Cardiac fibroblast (primary cell): ENCODE measurements at places on chromosomes 13 and 19.

GRCh38 chr13:33204130-33204927, 81.2 kb downstream of the STARD13 start:
- DNase-seq: peak; percentile 94

- no peak for DNase-seq
Observed at GRCh38 chr13:74171641-74172040, 37.4 kb upstream of the KLF12 start.

GRCh38 chr13:30997697-30998096, 65.2 kb downstream of the TEX26 start:
- DNase-seq: no peak

DNA sequence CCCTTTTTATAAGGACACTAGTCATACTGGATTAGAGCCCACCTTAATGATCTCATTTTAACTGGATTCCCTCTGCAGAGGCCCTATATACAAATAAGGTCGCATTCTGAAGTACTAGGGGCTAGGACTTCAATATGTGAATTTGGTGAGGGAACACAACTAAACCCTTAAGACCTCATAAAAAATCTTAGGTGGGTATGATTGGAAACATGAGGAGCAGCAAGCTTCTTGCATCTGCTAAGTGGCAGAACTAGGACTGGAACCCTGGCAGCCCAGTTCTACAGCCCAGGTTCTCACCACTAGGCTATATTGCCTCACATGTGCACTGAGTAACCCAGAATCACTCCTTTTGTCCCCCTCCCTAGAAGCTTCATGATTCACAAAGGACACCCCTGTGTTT, 17.1 kb upstream of the GRWD1 start:
- DNase-seq: no peak

- no peak for DNase-seq
Observed at GRCh38 chr13:94318418-94318817, 161.1 kb downstream of the DCT start.

- no peak for DNase-seq
Observed at GRCh38 chr13:46797501-46798237, 708 bp upstream of the ESD start.

GRCh38 chr13:75102001-75102716, 379.8 kb downstream of the TBC1D4 start:
- DNase-seq: no peak

- DNase-seq: no peak
Observed at GRCh38 chr13:103350147-103350546, 283.9 kb upstream of the SLC10A2 start.

DNA sequence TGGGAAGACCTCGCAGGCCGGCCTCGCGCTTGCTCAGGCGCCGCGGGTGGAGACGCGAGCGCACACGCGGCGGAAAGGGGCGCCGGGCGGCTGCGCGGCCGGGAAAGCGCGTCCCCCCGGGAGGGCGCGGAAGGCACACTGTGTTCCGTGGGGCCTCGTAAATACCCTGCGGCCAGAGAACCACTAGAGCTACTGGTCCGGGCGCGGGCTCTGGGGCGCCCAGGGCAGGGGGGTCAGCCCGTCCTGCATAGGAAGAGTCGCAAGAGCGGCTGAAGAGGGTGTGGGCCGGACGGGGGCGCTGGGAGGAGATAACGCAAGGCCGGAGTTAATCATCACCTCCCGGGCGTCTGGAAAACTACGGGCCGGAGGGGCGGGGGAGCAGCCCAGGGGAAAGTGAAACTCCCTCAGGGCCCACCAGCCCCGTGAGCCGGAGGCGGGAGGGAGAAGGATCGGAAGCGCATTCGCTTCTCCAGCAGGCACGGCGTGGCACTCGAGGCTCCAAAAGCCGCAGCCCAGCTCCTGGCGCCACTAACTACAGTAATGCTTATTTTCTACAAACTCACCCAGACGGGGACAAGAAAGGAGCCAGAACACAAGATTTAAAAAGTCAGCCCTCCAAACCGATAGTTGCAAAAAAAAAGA, 1.1 kb upstream of the WBP4 start:
- peak; percentile 92 for DNase-seq

- DNase-seq: no peak
Observed at GRCh38 chr13:40931719-40932118, 87.4 kb downstream of the ELF1 start.

DNA sequence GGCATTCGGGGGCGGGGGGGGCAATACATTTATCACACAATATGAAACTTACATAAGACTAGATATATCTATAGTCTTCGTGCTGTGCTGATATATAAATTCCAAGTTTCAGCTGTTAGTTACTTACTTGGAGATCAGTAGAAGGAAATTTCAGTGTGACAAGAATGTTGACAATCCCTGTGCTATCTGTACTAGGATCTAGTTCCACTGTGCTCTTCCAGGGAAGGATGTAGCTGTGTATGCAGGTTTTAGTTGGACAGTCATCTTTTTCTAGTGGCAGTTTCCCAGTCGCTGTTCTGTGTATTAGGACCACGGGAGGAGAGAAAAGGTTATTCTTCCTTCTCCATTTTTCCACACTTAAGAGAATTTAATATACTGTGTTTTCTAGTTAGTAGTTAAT, 3.2 kb upstream of the TRIM13 start:
- no peak for DNase-seq

- DNase-seq: no peak
Observed at GRCh38 chr13:86922936-86923335, 748.2 kb upstream of the SLITRK5 start.

- peak; percentile 96 for DNase-seq
Observed at GRCh38 chr19:18436671-18437490, 1.1 kb downstream of the ISYNA1 start.

DNA sequence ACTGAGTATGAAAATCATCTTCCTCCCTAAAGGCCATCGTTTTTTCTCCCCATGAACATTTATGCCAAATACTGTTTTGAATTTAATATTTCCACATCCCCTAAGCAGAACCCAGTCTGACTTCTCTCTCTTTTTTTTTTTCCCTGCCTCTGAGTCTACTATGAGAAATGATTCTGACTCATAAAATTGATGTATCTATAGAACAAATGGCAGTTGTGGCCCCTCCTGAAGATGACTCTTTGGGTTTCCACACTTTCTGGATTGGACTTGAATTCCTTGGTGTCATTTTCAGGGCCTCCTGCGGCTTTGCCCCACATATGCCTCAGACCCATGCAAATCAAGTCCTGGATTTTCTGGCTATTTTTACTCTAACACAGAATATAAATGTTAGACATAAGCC, 22.7 kb upstream of the NAXD start:
- DNase-seq: peak; percentile 36

GRCh38 chr19:1861599-1862031, 1.8 kb downstream of the KLF16 start:
- DNase-seq: no peak

GRCh38 chr13:73822668-73823592, 311.3 kb downstream of the KLF12 start:
- no peak for DNase-seq

DNA sequence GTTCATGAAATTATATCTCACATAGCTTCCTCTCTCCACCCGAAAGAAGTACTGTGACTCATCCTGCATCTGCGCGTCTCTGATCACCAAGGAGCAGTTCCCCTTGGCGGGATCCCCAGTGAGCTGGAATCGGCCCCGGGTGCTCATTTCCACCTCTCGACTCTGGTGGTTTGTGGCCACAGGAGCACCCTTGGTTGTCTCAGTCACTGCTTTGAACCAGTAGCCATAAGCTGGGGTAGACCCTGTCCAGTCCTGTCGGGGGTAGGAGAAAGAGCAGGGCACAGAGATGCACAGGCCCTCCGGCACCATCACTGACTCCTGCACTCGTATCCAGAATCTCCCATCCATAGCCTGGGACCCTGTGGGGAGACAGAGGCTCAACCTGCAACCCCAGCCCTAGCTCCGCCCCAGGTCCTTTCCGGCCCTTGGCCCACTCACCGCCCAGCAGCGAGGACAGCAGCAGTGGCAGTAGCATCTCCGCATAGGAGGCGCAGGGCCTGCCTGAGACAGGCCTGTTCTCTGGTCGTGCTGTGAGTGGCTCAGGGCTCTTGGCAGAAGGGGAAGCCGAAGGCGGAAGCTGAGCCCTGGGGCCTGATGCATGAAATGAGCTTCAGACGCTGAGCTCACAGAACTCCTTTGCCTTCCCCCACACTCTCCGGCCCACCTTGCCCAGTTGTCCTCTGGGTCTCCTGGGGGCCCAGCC, at the start of gene SIGLEC10:
SIGLEC10 (minus strand) TSS at position 536 of the 703 bp plus-strand sequence; CDS start at position 475, 61 bp downstream.
- no peak for DNase-seq

DNA sequence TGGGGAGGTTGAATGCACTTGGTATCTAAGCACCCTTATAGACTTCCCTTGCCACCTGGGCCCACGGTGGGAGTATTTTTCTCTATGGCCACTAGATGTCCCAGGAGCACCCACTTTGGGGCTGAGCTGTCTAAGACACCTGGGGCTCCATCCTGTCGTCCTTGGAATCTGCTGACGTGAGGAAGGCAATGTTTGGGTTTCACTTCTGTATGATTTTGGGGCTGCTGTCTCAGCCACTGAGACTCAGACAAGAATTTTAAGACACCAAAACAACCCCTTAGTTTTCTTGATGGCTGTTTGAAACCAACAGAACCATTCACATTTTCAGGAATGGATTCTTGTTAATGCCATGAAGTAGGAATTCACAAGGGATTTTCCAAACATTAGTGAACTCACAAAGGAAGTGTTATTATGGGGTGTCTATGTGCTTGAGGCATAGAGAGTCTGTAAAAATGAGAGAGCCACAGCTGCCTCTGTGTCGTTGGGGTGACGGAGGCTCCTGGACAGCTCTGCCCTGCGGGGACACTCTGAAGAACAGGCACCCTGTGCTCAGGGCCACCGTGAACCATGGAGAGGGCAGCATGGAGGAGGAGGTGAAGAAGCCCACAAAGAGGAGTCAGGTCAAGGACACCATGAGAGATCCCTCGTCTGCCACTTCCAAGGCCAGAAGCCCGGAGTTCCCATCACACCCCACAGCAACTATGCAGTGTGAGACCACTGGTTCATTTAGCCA, 106.8 kb upstream of the SPATA13 start:
- peak; percentile 70 for DNase-seq

DNA sequence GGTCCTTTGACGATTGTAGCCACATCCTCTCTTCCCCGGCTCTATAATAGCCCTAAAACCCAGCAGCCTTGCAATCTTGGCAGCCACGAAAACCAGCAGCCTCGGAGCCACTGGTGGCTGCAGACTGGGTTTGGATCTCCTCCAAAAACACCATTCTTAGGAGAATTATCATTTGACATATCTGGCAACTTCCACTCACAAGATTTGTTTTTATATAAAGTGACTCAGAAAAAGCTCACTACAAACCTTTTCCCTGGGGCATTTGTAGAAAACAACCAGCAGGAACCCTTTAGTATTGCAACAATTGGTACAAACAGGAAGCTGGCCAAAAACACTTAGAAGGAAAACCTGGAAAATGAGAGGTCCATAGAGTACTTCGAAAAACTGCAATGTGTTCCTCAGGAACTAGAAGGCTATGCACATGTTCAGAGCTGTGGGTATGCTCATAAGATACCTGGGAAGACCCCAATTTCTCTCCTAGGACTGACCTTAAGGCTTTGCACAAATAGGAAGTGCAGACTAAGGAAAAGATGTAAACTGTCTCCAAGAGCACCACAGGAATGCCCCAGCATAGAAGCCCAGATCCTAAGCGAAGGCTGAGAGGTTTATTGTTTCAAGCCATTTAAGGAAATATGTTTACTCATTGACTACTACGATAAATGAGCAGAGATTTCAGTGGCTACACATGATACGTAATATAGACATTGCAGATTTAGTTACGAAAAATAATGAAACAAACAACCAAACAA, 71.2 kb downstream of the MYO16 start:
- DNase-seq: no peak

- peak; percentile 88 for DNase-seq
Observed at GRCh38 chr13:98083507-98083906, 59.4 kb upstream of the FARP1 start.

GRCh38 chr19:55453511-55454260, 7.8 kb downstream of the ISOC2 start:
- DNase-seq: no peak

- DNase-seq: no peak
Observed at GRCh38 chr13:22090106-22090505, 419.2 kb downstream of the FGF9 start.

DNA sequence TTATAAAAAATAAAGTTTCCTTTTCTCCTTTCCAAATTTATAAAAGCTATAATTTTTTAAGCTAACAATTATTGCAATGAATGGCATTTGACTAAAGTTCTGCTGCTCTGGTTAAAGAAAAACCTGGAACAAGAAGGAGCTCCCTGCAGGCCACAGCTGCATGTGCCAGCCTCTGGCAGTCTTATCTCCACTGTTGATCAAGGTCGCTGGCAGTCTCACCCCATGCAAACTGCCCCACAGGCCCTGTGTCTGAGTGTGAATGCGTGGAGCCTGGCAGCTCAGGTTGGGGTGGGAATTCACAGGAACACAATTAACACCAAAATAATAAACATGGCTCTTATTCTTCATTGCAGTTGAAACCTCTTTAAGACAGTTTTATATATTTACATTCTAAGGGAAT, 30.2 kb upstream of the FREM2 start:
- DNase-seq: no peak

GRCh38 chr13:73521290-73521624, 462.5 kb downstream of the KLF5 start:
- no peak for DNase-seq

- DNase-seq: peak; percentile 34
Observed at GRCh38 chr13:77810430-77810829, 108.2 kb downstream of the EDNRB start.

- DNase-seq: no peak
Observed at GRCh38 chr19:367561-367960, 23.0 kb upstream of the MIER2 start.
